ENCODE measurements at places on chromosomes 5 and 9.

DNA sequence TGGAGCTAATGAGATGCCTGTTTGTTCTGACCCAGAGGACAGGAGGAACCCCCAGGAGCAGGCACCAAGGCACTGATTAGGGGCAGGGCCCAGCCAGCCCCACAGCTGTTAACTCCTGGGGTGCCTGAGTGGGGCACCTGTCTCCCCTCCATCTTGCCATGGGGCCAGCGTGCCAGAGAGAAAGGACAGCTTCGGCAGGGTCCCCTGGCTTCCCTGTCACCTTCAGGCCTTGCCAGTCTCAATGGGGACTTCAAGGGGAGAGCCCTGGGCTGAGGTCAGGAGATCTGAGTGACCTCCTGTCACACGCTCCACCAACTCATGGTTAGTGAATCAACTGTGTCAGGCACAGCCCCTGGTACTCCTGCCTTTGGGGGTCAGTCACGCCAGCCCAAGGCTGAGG is 152.7 kb upstream of the MVB12B start:
- no peak for DNase-seq

DNA sequence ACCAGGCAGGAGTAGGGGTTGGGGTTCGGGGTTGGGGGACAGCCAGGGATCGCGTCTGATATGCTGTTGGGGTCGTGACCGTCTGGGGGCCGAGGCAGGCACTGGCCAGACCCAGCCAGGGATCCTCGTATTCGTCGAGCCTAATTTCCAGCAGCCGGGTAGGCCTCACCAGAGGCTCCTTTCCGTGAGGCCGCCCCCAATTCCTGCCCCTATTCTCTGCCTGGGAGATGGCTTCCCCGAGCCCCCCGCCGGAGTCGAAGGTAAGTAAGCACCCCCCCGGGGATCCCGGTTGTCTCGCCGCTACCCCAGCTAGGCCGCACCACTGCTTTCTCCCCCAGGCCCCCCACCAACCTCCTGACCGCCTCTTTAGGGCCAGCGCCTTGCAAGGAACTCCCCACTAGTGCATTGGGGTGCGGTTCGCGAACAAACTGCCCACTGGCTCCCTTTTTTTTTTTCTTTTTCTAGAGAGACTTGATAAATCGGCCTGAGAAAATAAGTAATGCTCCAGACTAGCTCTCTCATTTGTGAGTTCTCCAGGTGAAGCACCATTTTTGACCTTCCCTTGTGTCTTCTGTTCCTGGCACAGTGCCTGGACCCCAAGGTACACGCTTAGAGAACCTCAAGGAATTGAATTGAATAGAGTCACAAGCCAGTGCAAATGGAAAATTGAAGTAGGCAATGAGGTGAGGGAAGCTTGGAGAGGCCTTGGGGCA is 435 bp downstream of the ZNF189 start:
- DNase-seq: peak; percentile 3

- DNase-seq: peak; percentile 74
These were observed 1.7 kb downstream of the PTAR1 start for GRCh38 chr9:69757996-69758675.

- DNase-seq: no peak
These were observed 14.0 kb upstream of the EGFL7 start for GRCh38 chr9:136648751-136649150.

DNA sequence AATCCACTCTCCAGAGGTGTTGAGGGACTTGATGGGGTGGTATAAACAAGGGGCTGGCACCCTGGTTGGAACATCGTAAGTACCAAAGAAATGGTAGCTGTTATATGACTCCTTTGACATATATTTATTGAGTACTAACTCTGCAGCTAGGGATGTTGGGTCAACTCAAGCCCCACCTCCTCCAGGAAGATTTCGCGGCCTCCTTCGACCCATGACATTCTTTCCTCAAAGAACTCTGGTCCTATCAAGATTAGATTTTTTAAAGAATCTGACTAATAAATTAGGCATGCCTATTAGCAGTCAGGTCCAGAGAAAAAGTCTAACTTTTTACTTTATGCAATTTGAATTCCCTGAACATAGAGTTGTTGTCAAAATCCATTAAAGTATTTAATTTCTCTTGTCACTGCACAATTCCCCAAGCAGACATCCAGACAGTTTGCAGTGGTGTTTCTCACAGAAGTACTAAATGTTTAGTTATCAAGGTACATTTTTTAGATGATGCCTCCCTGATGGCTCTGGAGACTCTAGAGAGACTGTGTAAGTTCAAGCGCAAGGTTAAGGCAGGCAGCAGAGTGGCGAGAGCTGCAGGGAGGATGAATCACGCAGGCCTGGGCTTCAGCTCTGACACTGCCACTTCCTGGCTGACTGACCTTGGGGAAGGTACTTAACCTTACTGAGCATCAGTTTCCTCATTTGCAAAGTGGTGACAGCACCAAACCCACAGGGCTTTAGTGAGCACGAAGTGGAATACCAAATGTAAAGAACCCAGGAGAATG is 209.6 kb downstream of the TTLL11 start:
- DNase-seq: peak; percentile 75

DNA sequence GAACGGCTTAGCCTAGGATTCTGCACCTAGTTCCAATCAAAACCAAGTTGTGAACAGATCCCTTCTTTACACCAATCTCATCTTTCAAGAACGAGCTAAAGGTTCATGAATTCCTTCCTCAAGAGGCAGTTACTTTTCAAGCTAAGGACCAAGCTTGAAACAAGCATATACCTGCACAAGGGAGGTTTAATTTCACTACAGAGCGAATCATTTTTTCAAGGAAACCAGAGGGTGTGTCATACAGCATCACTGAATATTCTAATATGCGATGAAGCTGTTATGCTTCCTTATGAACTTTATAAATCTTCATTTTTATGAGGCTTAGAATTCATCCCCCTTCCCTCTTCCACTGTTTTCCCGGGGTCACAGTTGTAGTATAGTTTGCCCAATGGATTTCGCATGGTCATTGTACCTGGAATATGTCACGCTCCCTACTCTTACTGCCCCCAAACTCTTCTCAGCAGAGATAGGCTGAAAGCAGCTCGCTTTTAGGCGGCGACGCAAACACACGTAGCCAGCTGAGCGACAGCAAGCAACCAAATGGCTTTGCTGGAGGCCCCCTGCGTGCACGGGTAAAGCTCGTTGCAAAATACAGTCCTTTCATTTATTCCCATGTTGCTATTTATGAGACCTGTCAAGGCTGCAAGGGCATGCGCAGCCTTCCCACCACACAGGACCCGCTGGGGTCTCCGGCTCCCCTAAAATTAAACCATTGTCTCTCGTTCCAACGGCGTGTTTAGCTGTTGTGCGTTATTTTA is 832 bp downstream of the LMBRD2 start:
- DNase-seq: peak; percentile 26

DNA sequence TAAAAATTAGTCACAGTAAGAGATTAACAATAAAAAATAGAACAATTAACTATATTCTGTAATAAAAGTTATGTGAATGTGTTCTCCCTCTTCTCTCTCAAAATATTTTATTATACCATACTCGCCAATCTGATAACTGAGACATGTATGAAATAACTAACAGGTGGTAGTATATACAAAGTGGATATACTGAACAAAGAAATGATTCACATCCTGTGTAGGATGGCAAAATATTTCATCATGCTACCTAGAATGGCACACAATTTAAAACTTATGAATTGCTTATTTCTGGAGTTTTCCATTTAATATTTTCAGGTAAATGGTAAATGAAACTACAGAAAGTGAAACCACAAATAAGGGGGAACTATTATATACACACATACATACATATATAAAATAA is 152.5 kb downstream of the RNF180 start:
- no peak for DNase-seq

DNA sequence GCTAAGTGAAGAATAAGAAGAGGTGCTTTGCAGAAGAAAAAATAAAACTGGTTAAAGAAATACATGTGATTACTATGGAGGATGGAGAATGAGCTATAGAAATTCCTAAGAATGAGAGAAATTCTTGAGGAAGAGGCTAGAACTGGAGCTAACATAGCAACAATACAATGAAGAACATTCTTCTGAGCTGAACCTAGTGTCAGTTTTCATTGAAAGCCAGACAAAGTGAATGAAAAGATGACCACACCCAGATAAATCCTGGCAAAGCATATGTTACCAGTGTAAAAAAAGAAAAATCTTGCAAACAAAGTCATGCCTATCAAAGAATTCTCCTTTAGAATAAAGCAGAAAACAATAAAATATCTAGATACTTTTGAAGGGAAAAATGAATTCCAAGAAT is 39.6 kb downstream of the SGCD start:
- peak; percentile 57 for DNase-seq

DNA sequence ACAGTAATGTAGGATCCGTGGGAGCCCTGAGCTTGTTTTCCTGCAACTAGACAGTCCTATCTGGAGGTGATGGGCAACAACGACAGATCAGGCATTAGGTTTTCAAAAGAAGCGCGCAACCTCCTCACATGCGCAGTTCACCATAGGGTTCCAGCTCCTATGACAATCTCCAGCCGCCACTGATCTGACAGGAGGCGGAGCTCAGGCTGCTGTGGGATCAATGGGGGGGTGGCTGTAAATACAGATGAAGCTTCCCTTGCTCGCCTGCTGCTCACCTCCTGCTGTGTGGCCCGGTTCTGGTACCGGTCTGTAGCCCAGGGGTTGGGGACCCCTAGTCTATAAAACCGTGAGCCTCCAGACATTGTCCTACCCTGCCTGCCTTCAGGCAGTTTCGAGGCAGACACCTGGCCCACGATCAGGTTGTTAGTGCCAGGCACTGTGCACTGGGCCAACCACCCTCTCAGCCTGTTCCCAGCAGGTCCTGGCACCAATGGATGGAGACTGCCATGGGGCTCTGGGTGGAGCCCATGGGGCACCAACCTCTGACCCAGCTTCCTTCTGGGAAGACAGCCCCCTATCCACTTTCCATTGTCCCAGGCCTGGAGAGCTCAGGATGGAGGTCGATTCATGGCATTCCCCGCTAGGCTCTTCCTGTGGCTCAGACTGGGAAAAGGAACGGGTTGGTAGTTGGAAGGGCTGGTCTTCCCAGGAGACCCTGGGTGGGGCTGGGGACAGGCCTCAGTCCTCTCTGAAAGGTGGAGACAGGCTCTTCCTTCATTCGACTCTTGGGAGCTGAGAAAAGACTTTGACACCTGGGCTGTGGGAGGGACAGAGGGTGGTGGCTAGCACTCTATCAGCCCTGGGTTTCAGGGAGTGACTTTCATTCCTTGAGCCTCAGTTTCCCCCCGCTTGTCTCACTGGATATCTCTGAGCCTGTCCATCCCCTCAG is 1.7 kb downstream of the ENDOG start:
- peak; percentile 48 for DNase-seq

DNA sequence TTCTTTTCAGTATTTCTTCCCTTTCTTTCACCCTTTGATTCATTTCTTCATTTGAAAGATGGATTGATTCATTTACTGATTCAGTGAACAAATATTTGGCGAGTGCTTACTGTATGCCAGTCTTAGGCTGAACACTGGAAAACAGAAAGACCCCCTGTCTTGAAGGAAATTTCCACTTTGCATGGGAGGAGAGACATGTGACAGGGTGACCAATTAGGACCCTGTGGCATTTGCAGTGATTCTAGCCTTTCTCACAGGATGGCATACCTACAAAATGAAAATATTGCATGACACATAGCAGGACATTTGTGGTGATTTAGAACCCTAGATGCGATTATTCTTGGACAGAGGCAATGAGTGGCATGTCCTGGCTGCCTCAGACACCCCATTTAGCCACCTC is 407.2 kb upstream of the SGCD start:
- no peak for DNase-seq

DNA sequence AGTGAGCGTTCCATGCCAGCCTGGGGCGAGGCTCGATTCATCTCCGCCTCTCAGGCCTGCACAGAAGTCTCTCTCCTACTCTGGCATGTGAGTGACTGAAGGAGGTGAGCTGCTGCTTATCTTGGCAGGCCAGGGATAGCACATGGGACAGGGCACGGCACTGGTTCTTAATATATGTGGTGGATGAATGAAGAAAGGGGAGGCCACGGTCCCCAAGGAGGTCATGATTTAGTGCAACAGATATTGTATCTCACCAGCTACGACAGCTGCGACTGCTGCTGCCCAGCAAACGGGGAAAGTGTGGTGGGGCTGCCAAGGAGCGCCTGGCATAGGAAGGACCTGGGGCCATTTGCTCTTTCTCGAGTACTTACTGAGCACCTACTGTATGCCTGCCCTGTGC is 19.3 kb upstream of the MAPK9 start:
- DNase-seq: no peak

DNA sequence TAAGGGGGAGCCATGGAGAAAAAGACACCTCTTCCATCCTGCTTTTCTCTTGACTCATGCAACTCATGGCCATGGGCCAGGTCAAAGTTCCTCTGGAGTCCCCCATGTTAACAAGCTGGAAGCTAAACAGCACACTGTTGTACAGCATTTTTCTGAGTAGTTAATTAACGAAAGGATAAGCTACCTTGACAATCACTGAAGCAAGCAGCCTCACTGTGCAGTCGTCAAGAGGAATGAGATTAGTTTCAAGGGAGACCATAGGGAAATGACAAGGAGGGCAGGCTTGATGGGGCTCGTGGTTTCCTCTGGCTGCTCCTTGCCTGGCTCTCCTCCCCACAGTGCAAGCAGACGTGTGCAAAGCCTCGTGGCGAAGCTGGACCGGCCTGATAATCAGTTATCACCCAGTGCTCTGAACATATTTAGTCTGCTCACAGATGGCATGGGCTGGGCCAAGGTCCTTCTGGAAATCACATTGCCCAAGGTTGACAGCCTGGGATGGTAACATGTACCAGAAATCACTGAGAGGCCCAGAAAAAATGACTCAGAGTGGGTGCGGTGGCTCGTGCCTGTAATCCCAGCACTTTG is 209.5 kb downstream of the SLIT3 start:
- DNase-seq: no peak

- DNase-seq: peak; percentile 39
These were observed 6.7 kb downstream of the INIP start for GRCh38 chr9:112711050-112711689.

DNA sequence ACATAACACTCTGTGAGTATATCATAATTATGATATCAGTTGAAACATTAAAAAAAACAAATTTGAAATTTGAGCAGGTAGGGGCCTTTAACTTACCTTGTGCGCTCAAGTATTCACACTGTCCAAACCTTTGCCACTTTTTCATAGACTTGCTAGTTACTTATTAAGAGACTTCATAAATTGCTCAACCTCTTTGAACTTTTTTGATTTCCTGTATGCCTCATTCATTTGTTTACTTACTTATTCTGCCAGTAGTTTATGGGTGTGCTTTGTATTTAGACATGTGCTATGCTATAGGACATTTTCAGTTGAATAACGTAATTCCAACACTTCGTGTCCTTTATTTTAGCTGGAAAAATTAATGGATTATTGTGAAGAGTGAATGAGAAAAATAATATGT is 204.8 kb downstream of the HCN1 start:
- DNase-seq: no peak

- DNase-seq: no peak
These were observed 147.8 kb downstream of the MAPKAP1 start for GRCh38 chr9:125559194-125559593.

Measured in fibroblast of upper back skin (primary cell).